ELF-1 (cell line): ENCODE measurements at places on chromosomes 16 and 17.

DNA sequence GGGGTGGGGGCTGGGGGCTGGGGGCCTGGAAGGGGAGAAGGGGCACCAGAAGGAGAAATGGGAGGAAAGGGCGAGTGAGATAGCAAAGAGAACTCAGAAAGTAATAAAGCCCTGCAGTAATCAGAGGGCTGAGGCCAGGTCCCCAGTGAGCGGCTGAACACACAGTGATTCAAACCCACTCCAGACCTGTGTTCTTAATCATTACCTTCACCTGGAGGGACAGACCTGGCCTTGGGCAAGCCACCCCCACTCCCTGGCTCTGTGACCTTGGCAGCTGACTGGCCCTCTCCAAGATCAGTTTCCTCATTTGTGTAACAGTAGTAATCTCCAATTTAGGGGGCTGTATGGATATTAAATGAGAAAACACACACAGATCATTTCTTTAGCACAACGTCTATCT, 150.4 kb downstream of the WWOX start:
- no peak for DNase-seq

GRCh38 chr16:80034469-80034826, 433.9 kb upstream of the MAF start:
- DNase-seq = no peak

- no peak for DNase-seq
These were observed 282.4 kb upstream of the EEF2KMT start for GRCh38 chr16:5379954-5380353.

DNA sequence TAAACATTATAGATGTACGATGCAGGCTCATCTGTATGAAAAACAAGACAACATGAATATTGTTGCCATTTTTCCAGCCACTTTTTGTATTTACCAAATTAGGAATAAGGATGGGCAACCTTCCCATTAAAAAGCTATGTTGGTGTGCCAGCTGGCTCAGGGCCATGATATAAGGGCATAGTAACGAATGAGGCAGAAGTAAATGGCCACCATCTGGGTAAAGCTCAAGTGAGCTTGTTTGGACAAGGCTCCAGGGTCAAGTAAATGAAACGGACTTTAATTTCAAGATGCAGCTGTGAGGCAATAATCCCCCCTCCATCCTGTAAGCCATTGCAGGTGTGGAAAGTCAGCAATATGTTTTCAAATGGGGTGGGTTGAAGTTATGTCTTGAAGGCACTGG, 930.9 kb upstream of the CDH8 start:
- no peak for DNase-seq

DNA sequence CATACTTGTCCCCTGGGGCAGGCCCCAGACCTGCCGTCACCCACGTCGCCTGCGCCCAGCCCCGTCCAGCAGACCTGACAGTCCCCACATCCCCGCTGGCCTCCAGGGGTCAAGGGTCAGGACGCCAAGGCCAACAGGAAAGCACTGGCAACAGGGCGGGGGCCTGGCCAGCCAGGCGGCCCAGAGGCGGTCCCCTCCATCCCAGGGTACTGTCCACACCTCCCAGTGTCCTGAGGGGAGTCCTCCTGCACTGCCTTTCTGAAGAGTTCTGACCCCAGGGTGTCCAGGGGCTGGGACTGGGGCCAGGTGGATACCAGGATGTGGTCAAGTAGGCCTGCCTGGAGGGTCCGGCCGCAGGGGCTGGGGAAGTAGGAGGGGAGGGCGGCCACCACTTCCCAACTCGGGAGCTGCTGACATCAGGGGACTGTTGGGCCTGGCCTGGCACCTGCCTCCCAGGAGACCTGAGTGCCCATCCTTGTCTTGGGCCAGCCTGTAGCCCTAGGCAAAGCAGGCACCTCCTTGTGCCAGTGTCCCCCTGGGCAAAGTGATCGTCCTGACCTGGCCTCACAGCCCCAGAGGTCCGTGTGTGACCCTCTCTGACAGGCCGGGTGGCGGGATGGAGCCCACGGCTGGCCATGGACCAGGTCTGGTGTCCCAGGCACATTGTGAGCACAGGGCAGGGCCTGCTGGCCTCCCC, 6.7 kb upstream of the AXIN1 start:
- no peak for DNase-seq
